ENCODE measurements at places on chromosomes 6 and 20.

GRCh38 chr6:93139408-93140081 is 279.8 kb downstream of the EPHA7 start:
- no peak for DNase-seq

DNA sequence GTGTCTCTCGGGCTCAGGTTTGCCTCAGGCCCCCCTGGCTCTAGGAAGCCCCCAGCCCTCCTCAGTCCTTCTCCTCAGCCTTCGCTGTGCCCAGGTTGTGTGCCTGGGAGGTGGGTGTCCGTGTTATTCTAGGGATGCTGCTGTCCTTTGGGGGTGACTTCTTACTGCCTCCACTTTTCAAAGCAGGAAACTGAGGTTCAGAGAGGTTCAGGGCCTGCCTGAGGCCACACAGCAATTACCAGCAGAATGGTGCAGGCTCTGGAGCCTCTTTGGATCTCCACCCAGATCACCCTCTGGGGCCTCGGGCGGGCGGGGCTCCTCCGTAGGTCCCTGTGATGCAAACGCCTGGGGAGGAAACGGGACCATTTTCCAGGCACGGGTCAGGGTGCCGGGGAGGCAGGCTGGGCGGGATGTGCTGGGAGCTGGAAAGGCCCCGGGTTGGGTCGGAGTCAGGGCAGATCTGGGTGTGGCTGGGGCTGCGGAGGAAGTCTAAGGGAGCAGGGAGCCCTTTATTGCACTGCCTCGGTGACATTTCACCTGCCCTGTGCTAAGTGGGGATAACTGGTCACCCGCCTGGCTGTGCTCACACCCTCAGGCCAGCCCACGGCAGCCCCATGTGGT is 23.2 kb downstream of the GATA5 start:
- DNase-seq, result no peak

DNA sequence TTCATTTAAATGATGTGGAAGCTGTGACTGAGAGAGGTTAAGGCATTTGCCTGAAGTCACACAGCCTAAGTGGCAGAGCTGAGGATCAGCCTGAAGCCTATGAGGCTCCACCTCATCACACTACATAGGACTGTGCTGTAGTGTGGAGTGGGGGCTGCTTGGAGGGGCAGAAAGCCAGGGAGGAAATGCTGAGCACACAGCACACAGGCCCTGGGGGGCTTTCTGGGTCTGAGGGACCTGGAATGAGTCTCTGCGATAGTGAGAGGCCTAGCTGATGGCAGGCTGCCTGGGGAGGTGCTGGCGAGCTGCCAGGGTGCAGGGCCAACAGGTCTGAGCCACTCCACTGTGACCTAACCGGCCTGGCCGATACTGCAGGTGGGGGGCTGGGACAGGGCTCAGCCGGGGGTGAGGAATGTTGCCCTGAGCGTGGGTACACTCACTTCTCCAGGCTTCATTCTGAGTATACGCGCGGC is 2.2 kb upstream of the ARHGAP40 start:
- DNase-seq, result no peak

DNA sequence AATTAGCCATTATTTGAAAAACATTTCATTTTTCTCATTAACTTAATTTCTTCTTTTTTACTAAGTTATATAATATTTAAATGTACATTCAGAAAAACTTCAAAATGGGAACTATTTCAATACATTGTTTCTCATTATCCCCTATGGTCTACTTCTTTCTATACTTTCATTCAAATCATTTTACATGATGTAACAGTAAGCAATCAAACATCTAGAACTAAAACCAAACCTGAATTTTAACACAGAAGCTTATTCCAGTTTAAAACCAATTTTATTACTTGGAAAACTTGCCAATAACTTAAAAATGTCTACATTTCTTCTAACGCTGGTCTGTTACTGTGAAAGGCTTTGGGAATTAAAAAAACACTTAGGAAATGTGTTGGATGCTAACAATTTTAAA is 4.6 kb upstream of the PRR18 start:
- no peak for DNase-seq

- no peak for DNase-seq
Observed at GRCh38 chr20:39100691-39101090, 138.5 kb downstream of the DHX35 start.

DNA sequence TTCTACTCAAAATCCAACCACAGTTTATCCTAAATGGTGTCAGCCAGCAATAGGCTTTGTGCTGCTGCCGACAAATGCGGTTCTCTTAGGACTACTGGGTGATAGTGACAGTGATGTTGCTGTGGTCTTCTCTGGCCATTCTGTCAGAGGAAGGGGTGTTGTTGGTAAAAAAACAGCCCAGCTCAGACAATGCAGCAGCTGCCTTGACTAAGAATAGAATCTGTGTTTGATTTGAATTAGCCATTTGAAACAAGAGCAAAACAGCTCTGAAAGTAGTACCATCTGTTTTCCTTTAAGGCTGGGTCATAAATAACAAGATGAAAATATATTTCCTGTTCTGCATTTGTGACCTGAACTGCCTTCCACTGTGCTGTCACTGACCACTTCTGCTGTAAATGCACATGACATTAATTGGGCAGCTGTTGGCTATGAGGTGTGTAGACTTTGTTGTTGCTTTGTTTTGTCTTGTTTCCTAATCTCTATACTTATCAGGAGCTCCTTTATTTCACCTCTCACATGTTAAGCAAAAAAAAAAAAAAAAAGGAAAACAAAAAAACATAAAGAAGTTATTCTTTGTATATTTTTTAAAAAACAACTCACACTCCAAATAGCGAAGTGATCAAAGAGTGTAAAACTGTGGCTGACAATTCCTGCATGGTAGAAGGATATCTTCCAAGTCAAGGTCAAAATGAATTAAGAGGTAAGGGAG is 497.8 kb upstream of the ARID1B start:
- DNase-seq, result no peak

DNA sequence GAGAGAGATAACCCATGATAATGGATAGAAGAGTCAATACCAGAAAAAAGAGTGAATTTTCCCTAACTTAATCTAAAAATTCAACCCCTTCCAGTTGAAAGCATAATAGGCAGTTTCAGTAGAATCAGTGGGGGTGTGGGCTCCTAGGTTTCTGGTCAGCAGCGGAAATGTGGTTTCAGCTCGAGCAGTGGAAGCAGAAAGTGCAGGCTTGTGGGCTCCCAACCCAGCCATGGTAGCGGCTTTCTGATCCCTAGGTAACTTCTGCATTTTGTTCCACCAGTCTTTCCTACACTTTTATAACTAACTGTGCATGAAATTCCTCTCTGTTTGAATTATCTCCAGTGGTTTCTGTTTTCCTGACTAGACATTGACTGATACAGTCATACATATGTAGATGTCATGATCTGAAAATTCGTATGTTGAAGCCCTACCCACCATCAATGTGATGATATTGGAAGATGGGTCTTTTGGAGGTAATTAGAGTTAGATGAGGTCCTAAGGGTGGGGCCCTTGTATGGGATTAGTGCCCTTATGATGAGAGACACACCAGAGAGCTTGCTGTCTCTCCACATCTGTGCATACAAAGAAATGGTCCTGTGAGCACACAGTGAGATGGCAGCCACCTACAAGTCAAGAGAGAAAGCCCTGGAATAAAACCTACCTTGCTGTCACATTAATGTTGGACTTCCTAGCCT is 6.5 kb upstream of the DDO start:
- no peak for DNase-seq

GRCh38 chr20:9388813-9389161 is 125.6 kb upstream of the LAMP5 start:
- DNase-seq, result no peak

DNA sequence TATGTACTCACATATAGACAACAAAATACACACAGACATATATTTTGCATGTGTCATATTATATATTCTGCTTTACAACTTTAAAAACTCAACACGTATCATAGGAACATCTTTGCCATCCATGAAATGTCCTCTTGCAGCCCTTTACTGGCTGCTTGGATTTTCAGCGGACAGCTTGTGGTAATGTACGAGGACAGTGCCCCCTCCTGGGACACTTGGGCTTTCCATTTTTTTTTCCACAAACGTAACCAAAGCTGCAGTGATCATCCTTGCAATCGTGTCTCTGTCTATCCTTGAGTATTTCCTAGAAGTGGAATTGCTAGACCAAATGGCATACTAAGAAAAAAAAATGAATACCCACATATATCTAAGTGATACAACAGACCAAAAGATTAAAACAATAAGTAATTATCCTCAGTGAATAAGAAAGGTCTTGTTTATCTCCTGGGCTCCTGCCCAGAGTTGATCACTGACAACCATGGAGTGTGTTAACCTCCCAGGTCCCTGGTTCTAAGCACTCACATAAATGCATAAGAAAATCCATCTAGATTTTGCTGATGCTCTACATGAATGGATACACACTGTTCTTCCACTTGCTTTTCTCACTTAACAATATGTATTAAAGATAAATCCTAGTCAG is 18.1 kb downstream of the BPI start:
- no peak for DNase-seq

- DNase-seq, result no peak
Observed at GRCh38 chr6:157194110-157194509, 129.2 kb downstream of the TMEM242 start.

DNA sequence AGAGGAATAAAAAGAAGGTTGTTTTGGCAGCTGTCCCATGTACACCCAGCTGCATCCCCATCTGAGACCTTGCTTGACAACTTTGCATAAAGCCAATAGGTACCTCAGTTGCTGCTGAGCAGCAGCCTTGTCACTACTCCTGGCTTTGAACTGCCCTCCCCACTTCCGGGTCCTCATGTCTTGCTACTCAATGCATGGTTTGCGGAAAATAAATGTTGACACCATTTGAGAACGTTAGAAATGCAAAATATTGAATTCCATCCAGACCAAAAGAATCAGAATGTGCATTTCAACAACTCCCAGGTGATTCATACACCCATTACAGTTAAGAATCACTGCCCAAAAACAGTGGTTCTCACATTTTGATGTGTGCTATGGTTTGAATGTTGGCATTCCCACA is 32.9 kb downstream of the GPX5 start:
- no peak for DNase-seq

DNA sequence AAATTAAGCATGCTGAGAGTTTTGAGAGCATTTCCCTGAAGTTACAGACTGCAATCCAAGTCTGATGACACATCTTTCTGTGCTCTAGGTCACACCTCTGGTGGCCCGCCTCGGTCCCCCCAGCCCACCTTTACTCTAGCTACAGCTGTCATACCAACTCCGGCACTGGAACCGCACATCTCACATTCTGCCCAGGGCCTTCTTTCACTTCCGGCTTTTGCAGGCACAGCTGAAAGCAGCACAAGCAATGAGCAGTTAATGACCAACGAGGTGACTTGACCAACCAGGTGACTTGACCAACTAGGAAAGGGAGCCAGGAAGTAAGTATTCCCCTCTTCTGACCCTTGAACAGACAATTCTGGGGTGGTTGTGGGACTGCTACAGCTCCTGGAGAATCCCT is 88.6 kb upstream of the MOCS1 start:
- DNase-seq, result no peak

- DNase-seq, result no peak
Observed at GRCh38 chr6:95232446-95232845, 344.9 kb upstream of the MANEA start.

DNA sequence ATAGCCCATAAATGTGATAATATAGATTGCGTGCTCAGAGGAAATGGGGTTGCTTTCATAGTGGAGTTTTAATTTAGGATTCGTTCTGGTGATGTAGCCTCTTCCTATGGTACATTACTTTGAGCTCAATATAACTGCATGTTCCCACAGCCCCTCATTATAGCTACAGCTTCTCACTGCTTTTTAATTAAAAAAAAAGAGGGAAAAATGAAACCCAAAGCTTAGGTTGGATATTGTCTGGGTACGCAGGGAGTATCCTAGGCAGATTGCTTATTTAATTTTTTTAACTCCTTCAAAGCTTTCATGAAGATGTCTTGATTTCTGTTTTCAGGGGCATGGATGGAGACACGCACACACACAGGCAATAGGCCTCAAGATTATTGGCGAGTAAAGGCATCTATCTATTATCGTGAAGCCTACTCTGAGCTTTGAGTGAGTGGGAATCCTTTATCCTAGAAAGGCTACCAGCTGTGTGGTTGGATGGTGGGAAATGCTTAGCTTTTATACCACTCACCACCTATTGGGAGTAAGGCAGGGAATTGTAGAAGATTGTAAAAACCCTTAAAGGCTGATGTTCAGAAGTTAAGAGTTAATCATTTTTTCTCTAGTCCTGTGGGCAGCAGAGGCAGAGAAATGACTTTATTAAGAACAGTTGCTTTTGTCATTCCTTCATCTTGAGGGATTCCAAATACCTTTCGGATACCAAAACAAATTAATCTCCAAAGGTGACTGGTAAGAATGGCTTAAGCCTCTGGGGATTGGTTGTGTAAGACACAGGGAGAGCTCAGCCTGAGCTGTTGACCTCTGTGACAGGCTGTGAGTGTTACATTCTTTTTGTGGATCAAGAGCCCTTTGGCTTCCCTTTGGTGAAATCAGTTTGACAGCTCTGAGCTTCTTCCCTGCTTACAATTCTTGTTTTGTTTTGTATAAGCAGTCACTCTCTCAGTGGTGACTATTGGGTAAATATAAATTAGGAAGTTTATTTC is 33.4 kb downstream of the CTNNBL1 start:
- no peak for DNase-seq

- no peak for DNase-seq
Observed at GRCh38 chr6:79066828-79067227, 11.2 kb downstream of the PHIP start.

GRCh38 chr6:37580176-37580955 is 80.7 kb upstream of the CCDC167 start:
- no peak for DNase-seq

GRCh38 chr6:2968600-2969135 is 2.7 kb downstream of the SERPINB6 start:
- DNase-seq, result no peak

- no peak for DNase-seq
Observed at GRCh38 chr6:34981951-34982350, 92.9 kb downstream of the ANKS1A start.

- DNase-seq, result no peak
Observed at GRCh38 chr20:33450867-33451266, 7.3 kb upstream of the SNTA1 start.

- DNase-seq, result no peak
Observed at GRCh38 chr20:44154521-44155001, 32.4 kb downstream of the JPH2 start.

- no peak for DNase-seq
Observed at GRCh38 chr6:129492260-129492659, 217.7 kb downstream of the ARHGAP18 start.

DNA sequence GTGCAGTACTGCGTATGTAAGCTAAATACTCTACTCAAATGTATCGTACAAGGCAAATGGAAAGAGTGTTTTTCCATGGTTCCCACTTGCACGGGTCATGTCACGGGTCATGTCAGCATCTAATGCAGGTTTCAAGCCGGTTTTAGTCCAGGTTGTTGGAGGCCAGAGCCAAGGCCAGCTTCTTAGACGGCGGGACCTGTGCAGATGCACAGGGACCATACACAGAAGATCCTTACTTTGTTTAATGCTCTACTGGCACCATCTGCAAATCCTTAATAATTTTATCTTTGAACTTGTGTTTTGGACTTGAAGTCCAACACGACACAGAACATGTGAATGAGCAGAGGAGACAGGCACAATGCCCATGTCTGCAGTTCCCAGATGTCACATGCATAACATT is 42.7 kb downstream of the SOD2 start:
- DNase-seq, result no peak

- DNase-seq, result no peak
Observed at GRCh38 chr20:59778615-59779200, 154.7 kb downstream of the SYCP2 start.

GRCh38 chr20:63137851-63138415 is 78.0 kb downstream of the YTHDF1 start:
- no peak for DNase-seq
